ENCODE measurements at places on chromosomes 4 and X.

DNA sequence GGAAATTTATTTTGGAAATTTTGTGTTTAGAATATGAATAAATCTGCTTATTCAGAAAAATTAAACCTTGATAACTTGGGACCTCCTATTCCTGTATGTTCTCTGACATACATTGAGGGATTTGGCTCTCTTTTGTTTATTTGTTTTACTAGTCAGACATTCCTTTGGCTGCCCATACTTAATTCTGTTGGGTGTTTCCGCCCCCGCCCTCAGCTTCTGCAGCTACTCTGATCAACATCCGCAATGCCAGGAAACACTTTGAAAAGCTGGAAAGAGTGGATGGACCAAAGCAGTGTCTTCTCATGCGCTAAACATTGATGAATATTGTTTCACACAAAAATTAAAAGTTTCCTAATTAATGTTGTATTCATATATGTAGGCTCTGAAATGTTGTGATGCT lies 40.5 kb downstream of the RRAGB start:
- DNase-seq: no peak

DNA sequence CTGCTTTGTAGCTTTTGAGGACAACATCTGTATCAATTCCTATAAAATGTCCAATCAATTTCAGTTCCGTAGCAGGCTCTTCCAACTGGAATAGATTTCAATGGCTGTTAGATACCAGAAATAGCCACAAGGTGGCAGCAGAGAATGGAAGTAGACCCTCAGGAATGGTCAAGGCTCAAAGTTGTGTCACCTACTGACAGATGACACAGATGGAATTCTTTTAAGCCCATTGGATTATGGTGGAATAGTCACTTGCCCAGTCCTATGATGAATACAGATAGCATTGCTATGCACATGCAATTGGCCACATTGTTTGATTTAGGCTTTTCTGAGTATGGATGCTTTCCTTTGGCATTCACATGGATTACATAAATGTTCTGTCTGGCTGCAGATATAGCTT lies 130.4 kb upstream of the RADX start:
- peak; percentile 2 for DNase-seq

DNA sequence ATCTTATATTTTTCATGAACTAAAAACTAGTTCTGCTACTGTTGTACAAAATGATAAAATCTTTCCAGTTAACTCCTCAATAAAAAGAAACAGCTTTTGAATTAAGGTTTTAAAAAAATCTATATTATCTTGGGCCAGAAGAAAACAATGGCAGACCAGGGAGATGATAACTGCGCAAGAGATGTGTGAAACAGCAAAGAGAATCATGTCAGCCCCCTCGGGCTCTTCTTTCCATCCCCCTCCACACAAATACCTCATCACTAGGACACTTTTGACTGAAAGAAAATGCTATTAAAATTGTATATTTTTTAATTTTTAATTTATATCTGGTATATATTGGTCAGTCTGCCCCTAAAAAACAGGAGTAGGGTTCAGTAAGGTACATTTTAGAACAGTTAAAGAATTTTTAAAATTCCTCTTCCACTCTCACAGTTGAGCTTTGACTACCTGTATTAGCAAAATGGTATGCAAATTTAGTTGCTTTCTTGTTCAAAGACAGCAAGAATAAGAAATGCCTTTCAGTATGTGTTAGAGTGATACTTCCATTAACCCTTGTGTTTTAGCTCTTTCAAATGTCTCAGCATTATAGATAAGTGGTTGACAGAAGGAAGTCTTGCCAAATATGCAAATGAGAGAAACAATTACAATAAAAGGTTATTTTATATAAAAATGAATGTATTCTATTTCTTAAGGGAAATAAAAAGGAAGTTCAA lies 36.4 kb upstream of the LCORL start:
- no peak for DNase-seq

DNA sequence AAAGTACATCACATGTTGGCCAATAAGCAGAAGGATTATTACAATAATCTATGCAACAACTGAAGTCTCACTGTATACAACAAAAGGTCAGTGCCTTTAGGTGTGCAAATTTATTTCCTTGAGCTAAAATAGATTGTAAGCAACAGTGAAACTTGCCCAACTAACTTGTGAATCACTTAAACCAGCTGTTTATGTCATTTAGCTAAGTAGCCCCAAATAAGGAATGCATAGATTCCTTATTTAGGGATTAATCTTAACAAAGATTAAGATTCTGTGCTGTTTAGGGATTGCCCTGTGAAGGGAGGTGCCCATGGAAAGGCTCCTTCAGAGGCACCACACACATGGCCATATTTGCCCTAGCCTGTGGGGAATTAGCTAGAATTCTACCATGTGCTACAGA lies 168.6 kb downstream of the MAML3 start:
- DNase-seq: no peak

DNA sequence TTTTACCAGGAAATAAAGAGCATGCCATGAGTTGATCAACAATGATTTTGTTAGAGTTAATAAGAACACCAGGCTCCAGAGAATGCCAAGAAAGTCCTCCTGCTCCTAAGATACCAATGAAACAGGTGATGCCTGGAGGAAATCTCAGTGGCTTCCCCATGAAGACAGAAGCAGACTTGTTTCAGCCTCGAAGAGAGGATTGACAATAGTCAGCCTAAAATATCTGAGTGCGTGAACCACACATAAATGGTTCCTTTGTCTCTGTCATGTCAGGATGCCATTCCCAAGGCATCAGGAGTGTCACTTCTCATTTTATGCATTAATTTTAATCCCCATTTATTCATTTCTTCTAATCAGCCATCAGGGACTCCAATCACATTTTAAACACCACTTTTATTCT lies 69.6 kb downstream of the PHOX2B start:
- no peak for DNase-seq

GRCh38 chr4:31343061-31343460 lies 622.9 kb downstream of the PCDH7 start:
- DNase-seq: no peak

DNA sequence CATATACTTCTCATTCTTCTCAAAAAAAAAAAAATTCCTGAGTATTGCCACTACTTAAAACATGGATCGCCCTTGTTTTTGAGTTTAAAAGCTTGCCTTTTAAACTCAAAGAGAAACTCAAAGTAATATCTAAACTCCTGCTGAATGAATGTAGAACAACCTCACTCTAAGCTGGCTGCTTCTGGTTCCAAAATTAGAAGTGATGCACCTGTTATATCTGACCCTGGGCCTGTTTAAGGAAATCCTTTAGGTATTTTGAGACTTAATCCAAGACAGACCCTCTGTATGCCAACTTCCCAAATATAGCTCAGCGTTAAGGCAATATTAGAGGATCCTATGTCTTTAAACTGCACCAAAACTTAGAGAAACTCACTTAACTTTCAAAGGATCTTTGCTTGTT lies 1.8 kb upstream of the OTUD4 start:
- DNase-seq: no peak

DNA sequence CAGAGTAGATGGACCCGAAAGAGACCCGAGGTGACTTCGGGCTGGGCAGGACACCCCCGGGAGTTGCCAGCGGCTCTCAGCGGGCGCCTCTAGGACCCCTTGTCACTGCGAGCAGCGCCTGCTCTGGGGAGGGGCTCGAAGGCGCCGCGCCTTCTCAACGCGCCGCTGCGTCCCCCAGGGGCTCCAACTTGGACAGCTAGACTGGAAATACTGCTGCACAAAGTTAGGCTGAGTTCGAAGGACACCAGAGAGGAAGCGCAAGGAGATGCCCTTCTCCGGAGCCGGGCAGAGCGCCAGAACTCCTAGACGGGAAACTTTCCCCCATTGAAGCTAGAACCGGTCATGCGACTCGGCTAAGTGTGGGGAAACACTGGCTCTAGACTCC lies 493 bp upstream of the KCNIP4 start:
- DNase-seq: no peak

GRCh38 chrX:46328133-46328532 lies 217.1 kb downstream of the ZNF674 start:
- no peak for DNase-seq

DNA sequence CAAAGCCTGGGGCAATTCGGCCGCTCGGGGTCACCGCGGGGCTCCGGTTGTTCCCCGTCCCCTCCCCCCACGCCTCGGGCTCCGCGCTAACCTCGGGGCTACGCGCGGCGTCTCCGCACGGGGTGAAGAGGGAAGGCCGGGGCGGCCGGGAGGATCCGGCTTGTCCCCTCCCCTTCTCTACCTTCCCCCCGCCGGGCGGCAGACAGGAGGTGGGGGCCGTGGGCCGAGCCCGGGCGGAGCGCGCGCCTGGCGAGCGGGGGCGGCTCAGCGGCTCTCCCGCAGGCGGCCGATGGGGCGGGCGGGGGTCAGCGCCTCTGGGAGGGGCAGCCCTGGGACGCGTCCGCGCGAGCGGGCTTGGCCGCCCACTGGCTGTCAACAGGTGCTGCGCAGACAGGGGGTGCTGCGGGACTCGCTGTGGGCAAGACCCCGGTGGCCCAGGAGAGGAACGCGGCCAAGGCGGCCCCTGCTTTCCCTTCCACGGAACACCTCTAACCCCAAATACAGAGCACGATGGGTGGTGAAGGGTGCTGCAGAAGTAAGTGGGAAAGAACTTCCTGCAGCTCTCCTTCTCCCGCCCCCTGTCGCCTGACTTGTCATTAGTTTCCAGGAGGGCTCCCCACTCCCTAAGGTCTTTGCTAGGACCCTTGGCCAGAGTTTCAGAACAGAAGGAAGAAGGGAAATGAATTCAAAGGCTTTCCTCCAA lies at the start of gene PDGFC:
TSS of gene PDGFC (minus strand) at position 124 of the 703 bp plus-strand sequence. CDS start 896 bp downstream, outside the sequence.
- no peak for DNase-seq

DNA sequence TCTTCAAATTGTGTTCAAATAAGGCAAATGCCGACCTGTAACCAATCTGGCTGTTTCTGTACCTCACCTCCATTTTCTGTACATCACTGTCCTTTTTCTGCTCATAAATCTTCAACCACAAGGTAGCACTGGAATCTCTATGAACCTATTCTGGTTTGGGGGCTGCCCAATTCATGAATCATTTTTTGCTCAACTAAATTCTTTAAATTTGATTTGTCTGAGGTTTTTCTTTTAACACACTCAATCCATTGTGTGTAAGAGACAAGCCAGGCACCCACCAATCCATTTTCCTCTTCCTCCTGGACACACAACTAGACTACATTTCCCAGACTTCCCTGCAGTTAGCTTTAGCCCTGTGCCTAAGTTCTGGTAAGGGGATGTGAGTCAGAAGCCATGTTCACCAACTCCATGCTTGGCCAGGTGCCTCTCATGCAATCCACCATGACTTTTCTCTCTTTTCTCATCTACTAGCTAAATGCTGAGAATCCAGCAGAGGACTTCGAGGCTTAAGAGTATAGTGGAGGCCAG lies 193.2 kb upstream of the KLF3 start:
- no peak for DNase-seq

- DNase-seq: no peak
Observed at GRCh38 chr4:156763511-156763910, 208.1 kb downstream of the PDGFC start.

- no peak for DNase-seq
Observed at GRCh38 chrX:54411732-54412131, 28.5 kb upstream of the TSR2 start.

DNA sequence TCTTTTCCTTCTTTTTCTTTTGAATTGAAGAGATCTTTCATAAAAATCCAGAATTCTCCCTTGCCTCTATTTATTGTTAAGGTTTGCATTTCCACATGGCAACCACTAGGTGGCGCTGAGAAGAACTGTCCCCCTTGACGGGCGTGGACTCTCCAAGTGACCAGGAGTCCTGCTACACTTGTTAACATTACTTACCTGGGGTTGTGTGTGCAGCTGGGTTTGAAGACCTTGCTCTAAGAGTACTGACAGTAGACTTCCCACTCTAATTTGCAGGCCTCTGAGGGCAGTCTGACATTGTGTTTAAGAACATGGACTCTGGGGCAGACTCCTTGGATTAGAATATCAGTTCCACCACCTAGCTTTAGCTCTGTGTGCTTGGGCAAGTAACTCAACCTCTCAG lies 52.8 kb downstream of the GPRIN3 start:
- DNase-seq: peak; percentile 20

DNA sequence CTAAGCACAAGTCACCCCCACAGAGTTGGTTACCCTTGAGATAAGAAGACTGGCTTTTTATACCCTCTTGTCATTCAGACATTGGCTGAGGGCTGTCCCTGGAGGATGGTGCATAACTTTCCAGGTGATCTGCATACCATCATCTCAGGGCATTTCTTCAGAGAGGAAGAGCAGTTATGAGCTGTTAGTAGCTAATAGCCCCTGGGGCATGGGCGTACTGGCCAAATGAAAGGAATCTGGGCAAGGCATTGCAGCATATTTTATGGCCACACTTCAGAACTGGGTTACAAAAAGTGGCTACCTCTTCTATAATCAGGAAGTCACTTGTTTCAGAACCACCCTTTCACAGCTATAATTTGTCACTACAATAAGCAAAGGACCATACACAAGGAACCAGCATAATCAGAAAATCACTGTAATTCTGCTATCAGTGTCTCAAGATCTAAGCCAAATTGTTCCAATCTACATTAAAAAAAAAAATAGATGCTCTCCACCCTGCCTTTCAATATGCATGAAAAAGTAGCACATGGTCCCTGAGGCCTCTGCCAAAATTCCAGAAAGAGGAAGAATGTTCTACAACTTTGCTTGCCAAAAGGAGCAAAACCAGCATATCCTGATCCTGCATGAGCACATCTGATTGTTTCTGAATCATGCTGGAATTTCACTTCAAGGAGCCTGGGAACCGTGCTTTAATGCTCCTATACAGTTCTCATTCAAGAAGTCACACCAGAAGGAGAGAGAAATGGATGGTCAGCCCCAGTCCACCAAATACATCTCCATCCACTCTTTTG lies 92.0 kb downstream of the TMEM144 start:
- no peak for DNase-seq

GRCh38 chr4:89509708-89510281 lies 202.2 kb upstream of the GPRIN3 start:
- no peak for DNase-seq

- no peak for DNase-seq
Observed at GRCh38 chr4:3328814-3329663, 36.2 kb downstream of the RGS12 start.

DNA sequence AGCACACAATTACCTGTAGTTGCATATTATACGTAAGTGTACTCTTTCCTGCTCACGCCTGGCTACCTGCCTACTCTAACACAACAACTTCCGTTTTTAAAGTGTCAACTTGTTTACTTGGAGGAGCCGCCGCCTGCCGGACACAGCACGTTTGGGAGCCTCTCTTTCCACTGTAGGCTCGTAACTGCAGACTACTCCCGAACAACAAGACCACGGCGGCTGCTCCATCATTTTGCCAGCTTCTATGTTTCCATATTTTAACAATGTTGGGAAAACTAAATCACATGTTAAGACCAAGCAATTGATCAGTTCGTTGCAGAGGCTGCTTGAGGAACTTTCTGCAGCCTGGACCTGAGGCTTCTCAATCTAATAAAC lies 841 bp downstream of the MTNR1A start:
- DNase-seq: no peak

GRCh38 chr4:123284168-123284567 lies 112.4 kb upstream of the SPRY1 start:
- no peak for DNase-seq

GRCh38 chrX:108126661-108127060 lies 35.1 kb downstream of the ATG4A start:
- DNase-seq: no peak

GRCh38 chrX:13876652-13877051 lies 59.8 kb upstream of the GPM6B start:
- no peak for DNase-seq
